ENCODE measurements at places on chromosomes 4 and X. TPM values are rescaled to one million over a fixed set of nuclear protein-coding genes. Genes with fewer than 3 reads are reported as not detected.

DNA sequence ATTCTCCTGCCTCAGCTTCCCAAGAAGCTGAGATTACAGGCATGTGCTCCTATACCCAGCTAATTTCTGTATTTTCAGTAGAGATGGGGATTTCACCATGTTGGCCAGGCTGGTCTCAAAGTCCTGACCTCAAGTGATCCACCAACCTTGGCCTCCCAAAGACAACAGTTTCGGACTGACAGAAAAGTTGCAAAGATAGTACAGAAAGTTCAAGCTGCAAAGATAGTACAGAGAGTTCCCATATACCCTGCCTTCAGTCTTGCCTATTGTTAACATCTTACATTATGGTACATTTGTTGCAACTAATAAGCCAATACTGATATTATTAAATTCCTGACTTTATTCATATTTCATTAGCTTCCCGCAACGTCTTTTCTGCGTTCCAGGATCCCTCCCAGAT, 65.8 kb downstream of the SUPT20HL2 start:
- H3K36me3 ChIP-seq = no peaks in the 10 kb centered on the region
- H3K27ac ChIP-seq = no peak overlapping the region
- no peak for DNase-seq
- no peak overlapping the region for H3K4me3 ChIP-seq
- H3K27me3 ChIP-seq = no peaks in the 10 kb centered on the region

DNA sequence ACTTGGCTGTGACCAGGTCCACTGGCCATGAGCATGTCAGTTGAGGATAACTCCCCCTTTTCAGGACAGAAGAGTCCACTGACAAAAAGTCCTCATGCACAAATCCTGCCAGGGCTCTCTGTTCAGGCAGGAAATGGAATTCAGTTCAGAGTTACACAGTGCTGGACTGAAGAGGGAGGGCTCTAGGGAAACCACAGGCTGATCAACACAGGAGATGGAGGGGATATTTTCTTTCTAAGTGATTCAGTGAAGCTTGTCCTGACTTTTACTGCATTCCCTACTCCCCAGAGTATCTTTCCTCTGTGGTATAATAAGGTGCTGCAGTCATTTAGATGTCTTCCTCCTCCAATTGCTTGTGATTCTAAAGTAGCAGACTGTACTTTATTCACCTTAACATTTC, 335.5 kb upstream of the IGFBP7 start:
- no peak for DNase-seq
- H3K27me3 ChIP-seq = no peaks in the 10 kb centered on the region
- no peak overlapping the region for H3K27ac ChIP-seq
- no peaks in the 10 kb centered on the region for H3K4me1 ChIP-seq
- no peak overlapping the region for H3K4me3 ChIP-seq

DNA sequence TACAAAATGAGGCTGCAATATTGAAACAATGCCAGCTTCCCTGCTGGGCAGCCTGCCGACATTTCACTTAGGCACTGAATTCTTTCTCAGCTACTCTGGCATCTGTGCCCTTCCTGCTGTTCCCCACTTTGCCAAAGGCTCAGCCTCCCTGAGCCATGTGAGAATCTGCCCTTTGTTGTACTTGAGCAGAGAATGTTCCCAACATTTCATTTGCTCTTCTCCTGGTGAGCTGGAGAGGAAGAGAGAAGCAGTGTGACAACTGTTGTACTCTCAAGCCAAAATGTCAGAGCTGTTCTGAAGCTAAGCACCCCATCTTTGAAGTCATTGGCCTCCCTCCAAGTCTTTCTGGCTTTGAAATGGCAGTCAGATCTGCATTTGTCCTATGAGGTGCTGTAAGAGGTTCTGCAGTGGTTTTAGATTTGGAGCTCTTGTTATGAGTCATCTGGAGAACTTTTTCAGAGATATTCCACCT, 32.5 kb downstream of the LANCL3 start:
- DNase-seq = no peak
- no peaks in the 10 kb centered on the region for H3K27me3 ChIP-seq
- no peaks in the 10 kb centered on the region for H3K4me1 ChIP-seq
- H3K36me3 ChIP-seq = no peaks in the 10 kb centered on the region
- H3K4me3 ChIP-seq = no peak overlapping the region

GRCh38 chr4:1091561-1091995, 21.8 kb downstream of the RNF212 start:
- DNase-seq = no peak
- H3K27ac ChIP-seq = no peak overlapping the region
- no peak overlapping the region for H3K4me3 ChIP-seq
- no peaks in the 10 kb centered on the region for H3K36me3 ChIP-seq

GRCh38 chr4:86330961-86331742, 28.7 kb downstream of the MAPK10 start:
- H3K36me3 ChIP-seq = no peaks in the 10 kb centered on the region
- no peak overlapping the region for H3K4me3 ChIP-seq
- DNase-seq = no peak
- no peaks in the 10 kb centered on the region for H3K4me1 ChIP-seq

- DNase-seq = no peak
- H3K4me3 ChIP-seq = no peak overlapping the region
- no peaks in the 10 kb centered on the region for H3K4me1 ChIP-seq
- no peaks in the 10 kb centered on the region for H3K36me3 ChIP-seq
- no peak overlapping the region for H3K27ac ChIP-seq
Measured at GRCh38 chr4:111864066-111864465, 281.2 kb upstream of the FAM241A start.

DNA sequence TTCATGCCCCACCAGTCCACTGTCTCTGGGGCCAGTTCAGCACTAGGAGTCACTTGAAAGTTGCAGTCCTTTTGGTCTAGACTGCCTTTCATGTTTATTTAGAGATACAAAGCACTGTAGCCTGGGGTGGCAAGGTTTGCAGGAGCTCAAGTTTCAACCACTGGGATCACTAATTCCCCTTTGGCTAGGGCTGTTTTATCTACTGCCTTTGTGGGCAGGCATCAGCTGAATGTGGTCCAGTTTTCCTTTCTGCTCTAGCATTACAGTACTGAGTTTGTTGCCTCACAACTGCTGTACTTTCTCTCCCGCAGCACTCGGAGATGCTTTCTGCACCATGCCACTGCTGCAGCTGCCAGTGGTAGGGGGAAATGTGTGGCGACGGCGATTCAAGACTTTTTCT, 222.3 kb upstream of the HDX start:
- no peaks in the 10 kb centered on the region for H3K27me3 ChIP-seq
- H3K36me3 ChIP-seq = no peaks in the 10 kb centered on the region
- no peak overlapping the region for H3K4me3 ChIP-seq
- no peak overlapping the region for H3K27ac ChIP-seq

DNA sequence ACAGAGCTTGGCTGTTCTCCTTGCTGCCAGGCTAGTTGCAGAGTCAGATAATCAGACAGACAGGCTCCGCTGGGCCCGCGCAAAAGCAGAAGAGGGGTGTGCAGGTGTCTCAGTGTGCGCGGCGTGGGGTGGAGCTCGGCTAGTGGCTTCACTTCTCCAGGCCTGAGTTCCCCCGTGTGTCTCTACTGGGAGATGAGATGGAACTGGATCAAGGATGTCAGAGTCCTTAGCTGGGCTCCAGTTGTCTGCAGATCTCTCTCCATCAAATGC, 21.1 kb downstream of the HTRA3 start:
- H3K27ac ChIP-seq = no peak overlapping the region
- H3K27me3 ChIP-seq = no peaks in the 10 kb centered on the region
- DNase-seq = no peak
- no peaks in the 10 kb centered on the region for H3K4me1 ChIP-seq

GRCh38 chr4:113950207-113950606, 29.2 kb downstream of the ARSJ start:
- peaks cover 62% of the 10 kb centered on the region for H3K36me3 ChIP-seq
- no peak overlapping the region for H3K4me3 ChIP-seq
- peaks cover 38% of the 10 kb centered on the region for H3K4me1 ChIP-seq
- peak overlapping the region; percentile 60 for H3K27ac ChIP-seq

DNA sequence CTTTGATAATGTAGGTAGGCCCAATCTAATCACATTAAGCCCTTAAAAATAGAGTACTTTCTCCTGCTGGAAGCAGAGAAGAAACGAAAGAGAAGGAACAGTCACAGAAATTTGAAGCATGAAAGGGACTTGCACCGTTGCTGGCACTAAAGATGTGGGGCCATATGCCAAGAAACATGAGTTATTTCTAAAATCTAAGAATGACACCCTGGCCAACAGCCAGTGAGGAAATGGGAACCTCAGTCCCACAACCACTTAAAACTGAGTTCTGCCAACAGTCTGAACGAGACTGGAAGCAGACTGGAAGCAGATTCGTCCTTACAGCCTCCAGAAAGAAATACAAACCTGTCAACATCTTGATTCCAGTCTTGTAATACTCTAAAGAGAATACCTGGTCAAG, 70.1 kb downstream of the CENPC start:
- peaks cover 69% of the 10 kb centered on the region for H3K36me3 ChIP-seq
- DNase-seq = no peak
- H3K4me3 ChIP-seq = no peak overlapping the region
- no peak overlapping the region for H3K27ac ChIP-seq

GRCh38 chr4:126028876-126029275, 714.1 kb downstream of the FAT4 start:
- H3K4me1 ChIP-seq = no peaks in the 10 kb centered on the region
- no peaks in the 10 kb centered on the region for H3K27me3 ChIP-seq
- no peak overlapping the region for H3K4me3 ChIP-seq
- no peak for DNase-seq

- H3K4me3 ChIP-seq = peak overlapping the region; percentile 21
- no peaks in the 10 kb centered on the region for H3K36me3 ChIP-seq
- H3K4me1 ChIP-seq = no peaks in the 10 kb centered on the region
- H3K27me3 ChIP-seq = no peaks in the 10 kb centered on the region
Measured at GRCh38 chr4:48127682-48128404, 6.2 kb downstream of the TXK start.

TLR2 gene
- 0.21 TPM for polyA plus RNA-seq

PNMA5 gene
- not detected for polyA plus RNA-seq

BBS7 gene
- polyA plus RNA-seq = 24.3 TPM

EGF gene
- polyA plus RNA-seq = 2.4 TPM

MAGEB17 gene
- polyA plus RNA-seq = 0.13 TPM

TCEAL2 gene
- 0.12 TPM for polyA plus RNA-seq

MAGEH1 gene
- polyA plus RNA-seq = 21.7 TPM

MCUB gene
- 31.5 TPM for polyA plus RNA-seq
